ENCODE measurements at places on chromosomes 11 and 22.
A peak's percentile ranks its signal among the peaks of the same experiment; 100 is the strongest.

DNA sequence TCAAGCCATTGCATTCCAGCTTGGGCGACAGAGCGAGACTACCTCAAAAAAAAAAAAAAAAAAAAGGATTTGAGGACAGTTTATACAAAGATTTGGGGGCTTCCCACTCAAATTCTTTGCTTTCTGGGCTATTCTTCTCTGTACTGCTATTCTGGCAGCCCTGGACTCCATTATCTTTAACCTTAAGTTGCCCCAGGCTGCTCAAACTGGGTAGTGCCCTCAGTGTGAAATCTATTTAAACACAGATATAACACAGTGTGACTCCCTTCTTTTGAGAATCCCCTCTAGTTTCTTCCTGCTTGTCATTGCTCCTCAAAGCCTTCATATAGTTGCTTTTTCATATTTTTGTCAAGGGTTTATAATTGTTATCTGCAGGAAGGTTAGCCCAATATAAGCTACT lies 49.5 kb upstream of the WEE1 start:
- no peak for DNase-seq

GRCh38 chr11:12241401-12241800 lies 131.0 kb downstream of the MICAL2 start:
- DNase-seq, result no peak

- DNase-seq, result no peak
Observed at GRCh38 chr11:46658259-46658658, 40.9 kb downstream of the ATG13 start.

DNA sequence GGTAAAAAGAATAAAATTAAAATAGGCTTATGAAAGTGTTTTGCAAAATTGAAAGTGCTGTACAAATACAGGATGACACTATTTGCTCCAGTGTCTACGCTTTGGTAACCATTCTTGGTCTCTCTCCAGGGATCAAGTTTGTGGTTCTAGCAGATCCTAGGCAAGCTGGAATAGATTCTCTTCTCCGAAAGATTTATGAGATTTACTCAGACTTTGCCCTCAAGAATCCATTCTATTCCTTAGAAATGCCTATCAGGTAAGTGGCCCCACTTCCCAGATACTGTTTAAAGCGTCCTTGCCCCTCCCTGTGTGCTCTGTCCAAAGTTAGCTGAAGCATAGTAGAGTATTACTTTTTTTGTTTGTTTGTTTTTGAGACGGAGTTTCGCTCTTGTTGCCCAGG lies 3.1 kb downstream of the TRAPPC4 start:
- DNase-seq, result no peak

GRCh38 chr22:49418341-49418894 lies 409.3 kb downstream of the BRD1 start:
- peak; percentile 18 for DNase-seq

DNA sequence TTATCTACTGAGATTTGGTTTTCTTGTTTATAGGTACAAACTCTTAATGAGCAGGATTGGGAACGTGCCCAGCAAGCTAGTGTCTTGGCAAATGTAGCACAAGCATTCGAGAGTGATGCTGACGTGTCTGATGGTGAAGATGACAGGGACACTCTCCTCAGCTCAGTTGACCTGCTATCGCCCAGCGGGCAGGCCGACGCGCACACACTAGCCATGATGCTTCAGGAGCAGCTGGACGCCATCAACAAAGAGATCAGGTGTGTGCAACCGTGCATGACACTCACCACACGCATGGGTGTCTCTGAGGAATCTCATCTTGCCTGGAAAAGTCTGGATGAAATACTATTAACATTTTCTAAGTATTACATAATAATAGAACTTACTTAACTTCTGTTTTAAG lies 54.7 kb upstream of the CTTN start:
- DNase-seq, result no peak

DNA sequence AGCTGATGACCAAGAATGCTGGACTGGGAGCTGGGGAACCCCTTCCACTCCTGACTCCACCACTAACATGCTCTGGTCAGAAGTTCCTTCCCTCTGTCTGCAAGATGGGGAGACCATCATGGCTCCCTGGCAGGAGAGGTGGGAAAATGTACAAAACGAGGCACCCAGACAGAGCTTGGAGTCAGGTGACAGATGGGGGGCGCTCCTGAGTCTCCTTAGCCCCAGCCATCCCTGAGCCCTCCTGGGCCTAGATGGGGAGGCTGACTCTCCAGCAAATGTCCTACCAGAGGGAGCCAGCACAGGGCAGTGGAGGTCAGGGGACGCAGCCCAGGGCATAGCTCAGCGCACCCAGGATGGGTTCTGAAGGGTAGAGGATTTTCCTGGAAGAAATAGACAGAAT lies 20.0 kb downstream of the KCNJ4 start:
- DNase-seq, result no peak

DNA sequence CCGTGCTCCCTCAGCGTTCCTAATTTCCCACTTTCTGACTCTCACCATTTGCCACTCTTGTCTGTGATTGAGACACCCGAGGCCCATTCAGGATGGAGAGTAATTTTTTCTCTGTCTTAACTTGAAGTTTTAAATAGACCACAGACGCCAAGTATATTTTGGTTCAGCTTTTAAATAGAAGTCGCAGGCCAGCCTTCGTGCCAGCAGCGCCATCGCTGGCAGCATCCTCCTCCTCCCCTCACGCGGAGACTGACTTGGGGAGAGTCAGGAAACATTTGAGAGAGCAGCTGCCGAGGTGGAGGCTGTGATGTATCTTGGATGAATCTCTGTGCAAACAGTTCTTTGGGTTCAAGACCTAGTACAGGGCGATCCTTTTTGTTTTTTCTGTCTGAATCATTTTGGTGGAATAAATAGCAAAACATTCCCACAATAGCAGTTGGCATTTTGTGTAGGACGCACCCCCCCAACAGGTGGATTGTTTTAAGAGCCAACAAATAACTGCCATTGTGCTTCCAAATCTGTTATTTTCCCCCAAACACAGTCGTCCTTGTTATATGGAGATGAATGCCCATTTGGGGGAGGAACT lies 889 bp upstream of the DMC1 start:
- DNase-seq, result peak; percentile 38

DNA sequence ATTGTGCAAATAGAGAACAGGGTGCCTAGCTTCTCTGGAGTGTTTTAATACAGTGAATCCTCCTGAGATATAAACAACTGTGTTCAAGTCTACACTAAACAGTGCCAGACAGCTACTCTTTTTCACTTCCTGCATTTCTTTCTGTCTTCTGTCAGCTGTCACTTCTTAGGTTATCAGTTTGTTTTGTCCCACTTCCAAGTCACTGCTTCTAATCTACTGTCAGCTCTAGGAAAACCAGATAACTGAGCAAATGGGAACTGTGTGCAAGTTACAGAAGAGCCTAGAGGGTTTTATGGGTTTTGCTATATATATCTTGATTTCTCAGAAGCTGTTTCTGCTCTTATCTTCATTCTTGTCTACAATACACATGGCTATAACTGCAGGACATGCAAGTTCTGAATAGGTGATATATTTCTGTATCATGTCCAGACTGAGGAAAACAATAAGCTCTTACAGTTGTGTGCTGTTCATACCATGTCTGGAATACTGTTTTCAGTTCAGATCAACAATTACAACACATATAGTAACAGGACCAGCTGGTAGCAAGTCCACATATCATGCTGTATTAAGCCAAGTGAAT lies 5.8 kb downstream of the PITPNB start:
- no peak for DNase-seq

DNA sequence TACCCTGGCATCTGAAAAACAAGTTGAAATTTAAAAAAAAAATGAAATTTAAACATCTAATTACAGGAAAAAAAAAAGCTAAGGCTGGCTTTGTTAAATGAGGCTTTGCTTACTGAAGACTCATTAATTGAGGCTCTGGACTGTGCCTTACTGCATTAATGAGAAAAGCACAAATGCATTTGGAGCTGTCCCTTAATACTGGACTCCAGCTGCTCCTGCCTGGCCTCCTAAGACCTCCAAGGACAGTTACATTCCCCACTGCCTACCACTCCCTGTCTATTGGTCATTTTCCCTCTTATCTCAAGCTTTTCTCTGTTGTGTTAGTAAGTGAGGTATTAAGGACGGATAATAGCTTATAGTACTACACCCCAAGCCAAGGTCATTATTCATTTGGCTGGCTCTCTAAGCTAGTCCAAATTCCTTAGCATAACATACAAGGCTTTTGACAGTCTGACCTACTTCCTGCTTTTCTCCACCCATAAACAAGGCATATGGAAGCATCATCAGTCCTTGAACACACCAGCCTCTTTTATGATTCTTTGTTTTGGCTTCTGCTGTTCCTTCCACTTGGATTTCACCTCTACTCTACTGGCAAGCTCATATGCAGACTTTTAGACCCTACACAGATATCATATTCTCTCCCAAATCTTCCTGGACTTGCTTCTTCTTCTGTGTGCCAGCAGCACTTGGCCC lies 62.5 kb downstream of the USP35 start:
- no peak for DNase-seq

GRCh38 chr11:65973439-65974110 lies 12.0 kb downstream of the SART1 start:
- peak; percentile 11 for DNase-seq

DNA sequence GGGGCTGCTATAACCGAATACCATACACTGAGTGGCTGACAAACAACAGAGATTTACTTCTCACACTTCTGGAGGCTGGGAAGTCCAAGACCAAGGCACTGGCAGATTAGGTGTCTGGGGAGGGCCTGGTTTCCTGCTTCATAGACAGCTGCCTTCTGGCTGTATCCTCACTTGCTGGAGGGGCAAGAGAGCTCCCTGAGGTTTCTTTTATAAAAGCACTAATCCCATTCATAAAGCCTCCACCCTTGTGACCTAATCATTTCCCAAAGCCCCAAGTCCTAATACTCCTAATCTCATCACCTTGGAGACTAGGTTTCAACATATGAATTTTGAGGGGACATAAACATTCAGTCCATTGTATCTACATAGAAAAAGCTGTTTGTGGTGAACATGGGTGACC lies 131.8 kb downstream of the KIRREL3 start:
- no peak for DNase-seq

DNA sequence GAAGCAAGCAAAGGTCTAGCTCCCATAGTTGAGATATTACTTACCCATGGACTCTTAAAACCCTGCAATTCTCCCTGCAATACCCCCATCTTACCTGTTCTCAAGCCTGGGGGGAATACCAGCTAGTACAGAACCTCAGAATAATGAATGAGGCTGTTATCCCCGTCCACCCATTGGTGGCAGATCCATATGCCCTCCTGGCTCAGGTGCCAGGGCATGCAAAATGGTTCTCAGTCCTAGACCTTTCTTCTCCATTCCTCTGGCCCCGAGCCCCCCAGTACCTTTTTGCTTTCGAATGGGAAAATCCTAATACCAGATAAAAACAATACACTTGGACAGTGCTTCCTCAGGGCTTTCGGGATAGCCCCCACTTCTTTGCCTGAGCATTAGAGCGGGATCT lies 86.4 kb downstream of the PIWIL4 start:
- DNase-seq, result no peak

GRCh38 chr11:110338684-110339083 lies 42.3 kb upstream of the RDX start:
- no peak for DNase-seq

DNA sequence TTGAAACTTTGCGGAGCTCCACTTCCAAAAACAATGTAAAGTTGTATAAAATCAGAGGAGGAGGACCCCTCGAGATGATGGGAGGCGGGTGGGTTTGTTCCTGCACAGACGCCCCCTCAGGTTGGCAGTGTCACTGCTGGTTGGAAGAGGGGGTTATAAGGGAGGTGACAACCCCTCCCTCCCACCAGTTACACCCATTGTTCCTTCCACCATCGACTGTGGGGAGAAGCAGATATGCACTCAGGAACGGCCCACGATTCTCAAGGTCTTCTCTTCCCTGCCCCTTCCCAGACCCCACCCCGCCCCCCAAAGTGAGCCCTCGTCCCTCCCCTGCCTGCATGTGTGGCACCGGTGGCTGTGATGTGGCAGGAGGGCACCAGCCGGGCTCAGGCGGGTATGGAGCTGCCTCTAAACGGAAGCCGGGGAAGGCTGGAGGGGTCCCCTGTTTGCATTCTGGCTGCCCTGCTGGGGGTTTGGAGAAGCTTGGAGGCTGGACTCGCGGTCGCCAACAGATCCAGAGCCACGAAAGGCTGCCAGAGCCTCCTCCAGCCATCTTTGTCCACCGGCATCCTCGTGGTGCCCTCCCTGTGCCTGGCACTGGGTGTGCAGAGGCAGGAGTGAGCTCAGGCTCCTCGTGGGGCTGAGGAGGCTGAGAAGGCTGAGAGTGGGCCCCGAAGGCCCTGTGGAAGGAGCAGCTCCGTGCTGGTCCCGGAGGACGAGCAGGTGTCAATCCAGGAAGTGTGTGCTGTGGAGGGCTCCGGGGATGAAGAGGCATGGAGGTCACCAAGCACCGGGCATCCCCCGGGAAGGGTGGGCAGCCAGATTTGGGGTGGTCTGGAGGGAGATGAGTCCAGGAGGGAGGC lies 778 bp downstream of the KDELR3 start:
- no peak for DNase-seq

GRCh38 chr11:67179892-67180490 lies 60.9 kb downstream of the KDM2A start:
- no peak for DNase-seq

DNA sequence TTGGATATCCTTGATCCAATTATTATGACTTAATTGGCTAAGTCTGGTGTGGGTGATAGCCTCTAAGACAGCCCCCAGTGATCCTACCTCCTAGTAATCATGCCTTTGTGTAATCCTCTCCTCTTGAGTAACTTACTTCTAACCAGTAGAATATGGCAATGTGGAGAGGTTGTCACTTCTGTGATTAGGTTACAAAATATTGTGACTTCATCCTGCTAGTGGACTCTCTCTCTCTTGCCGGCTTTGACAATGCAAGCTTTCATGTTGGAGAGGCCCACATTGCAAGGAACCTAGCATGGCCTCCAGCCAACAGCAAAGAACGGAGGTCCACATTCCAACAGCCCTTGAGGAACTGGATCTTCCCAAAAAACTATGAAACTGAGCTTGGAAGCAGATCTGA lies 19.5 kb downstream of the YPEL4 start:
- no peak for DNase-seq

- no peak for DNase-seq
Observed at GRCh38 chr11:129402206-129403171, 26.8 kb downstream of the BARX2 start.

GRCh38 chr11:100961633-100962032 lies 168.0 kb downstream of the PGR start:
- no peak for DNase-seq

GRCh38 chr11:120346233-120346632 lies 10.0 kb downstream of the ARHGEF12 start:
- DNase-seq, result no peak

- no peak for DNase-seq
Observed at GRCh38 chr11:69879729-69880005, 60.5 kb upstream of the FGF3 start.

Data from D341Med (cell line).